ENCODE measurements at places on chromosomes 11 and 22.

GRCh38 chr11:45859661-45860140 lies 12.4 kb downstream of the CRY2 start:
- no peak for DNase-seq

- no peak for DNase-seq
These were observed 1.8 kb upstream of the CDPF1 start for GRCh38 chr22:46251816-46252380.

- no peak for DNase-seq
These were observed 1.4 kb downstream of the CTR9 start for GRCh38 chr11:10752486-10752885.

- DNase-seq: no peak
These were observed 11.9 kb upstream of the PKP3 start for GRCh38 chr11:382081-382629.

DNA sequence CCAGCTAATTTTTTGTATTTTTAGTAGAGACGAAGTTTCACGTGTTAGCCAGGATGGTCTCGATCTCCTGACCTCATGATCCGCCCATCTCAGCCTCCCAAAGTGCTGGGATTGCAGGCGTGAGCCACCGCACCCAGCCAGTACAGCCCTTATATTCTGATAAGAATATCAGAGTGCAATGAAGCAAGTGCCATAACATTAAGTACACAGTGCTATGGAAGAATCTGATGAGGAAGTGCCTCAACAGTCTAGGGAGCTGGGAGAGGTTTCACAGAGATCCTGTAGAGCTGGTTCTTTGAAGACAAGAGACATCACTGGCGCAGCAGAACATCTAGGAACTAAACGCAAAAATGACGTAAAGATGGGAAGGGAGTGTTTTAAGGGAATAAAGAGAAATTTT lies 2.1 kb downstream of the RTCB start:
- no peak for DNase-seq

- no peak for DNase-seq
These were observed 51.3 kb upstream of the SESN3 start for GRCh38 chr11:95282291-95282751.

GRCh38 chr11:57560146-57560545 lies 7.3 kb downstream of the UBE2L6 start:
- DNase-seq: no peak

GRCh38 chr11:63553759-63554158 lies 9.4 kb downstream of the PLAAT2 start:
- DNase-seq: no peak

- no peak for DNase-seq
These were observed 418.0 kb downstream of the SHANK2 start for GRCh38 chr11:70834277-70834940.

- DNase-seq: no peak
These were observed 204.5 kb upstream of the NAV2 start for GRCh38 chr11:19508165-19508564.

- no peak for DNase-seq
These were observed 269.0 kb upstream of the PDGFD start for GRCh38 chr11:104432981-104433380.

DNA sequence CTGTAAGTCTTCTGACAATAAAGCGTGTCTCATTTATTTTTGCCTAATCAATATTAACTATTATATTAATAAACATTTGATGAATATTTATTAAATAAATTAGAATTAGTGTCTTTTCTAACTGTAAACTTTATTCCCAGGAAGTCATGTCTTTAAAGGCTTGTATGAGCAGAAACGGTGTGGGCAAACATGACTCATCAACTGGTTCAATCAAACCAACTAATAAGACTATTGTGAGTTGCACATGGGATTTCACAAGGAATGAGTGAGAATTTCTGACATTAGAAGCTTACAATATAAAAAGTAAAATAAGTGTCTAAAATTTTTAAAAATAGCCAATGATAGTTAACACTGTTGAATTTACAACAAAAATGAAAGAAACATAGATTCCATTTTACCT lies 259.2 kb upstream of the CTSC start:
- DNase-seq: no peak

GRCh38 chr11:46667043-46667481 lies 33.4 kb downstream of the ARHGAP1 start:
- no peak for DNase-seq

DNA sequence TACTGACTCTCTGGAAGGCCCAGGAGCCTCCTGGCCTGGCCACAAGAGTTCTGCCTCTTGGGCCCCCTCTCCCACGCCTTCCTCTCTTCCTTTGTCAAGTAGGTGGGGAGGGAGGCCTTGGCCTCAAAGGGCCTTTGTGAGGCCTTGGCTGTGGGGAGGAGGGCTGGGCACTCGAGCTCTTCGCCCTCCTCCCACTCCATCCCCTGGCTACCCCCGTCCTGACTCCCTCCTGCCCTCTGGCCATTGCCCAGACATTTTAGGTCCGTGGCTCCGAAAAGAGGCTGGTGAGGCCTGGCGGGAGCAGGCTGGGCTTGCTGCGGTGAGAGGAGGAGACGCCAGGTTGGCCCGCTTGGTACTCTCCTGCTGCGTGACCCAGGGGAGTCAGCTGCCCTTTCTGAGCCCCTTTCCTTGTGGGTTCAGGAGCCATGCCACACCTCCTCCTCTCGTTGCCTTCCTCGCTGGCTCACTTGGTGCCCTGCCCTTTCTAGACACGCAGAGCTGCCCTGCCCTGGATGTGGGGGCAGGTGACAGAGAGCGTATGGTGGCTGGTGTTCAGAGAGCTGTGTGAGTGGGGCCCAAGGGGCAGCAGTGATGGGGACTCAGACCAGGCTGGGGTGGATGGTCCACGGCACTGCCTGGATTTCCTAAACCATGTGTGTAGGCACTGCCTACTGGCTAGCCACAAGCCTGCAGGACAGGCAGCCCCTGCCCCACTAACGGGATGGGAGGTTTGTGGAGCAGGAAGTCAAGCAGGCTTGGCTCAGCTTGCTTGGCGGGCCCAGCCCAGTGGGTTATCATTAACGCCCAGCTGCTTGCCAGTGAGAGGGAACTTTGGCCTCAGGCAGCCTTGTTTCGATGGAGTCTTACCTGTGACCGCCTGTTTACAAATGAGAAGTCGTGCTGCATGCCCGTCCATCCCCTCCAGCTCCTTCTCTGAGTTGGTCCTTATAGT lies 15.8 kb upstream of the OMP start:
- no peak for DNase-seq

DNA sequence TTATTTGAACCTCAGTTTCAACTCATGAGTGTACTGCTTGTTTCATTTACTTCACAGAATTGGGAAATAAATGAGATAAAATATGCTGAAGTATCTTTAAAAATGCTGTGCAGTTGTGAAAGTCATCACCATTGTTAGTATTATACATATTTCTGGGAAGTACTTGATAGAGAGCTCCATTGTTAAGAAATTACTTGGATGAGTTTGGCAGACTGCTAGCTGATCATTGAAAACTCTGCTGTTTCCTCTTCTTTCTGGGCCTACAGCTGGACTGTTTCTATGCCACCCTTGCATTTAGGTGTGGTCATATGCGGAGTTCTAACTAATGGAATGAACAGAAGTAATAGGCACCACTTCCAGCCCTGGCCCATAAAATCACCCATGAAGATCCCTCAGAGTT lies 10.0 kb downstream of the SIK2 start:
- DNase-seq: no peak

GRCh38 chr11:130772266-130773227 lies 143.7 kb downstream of the SNX19 start:
- no peak for DNase-seq

- DNase-seq: no peak
These were observed 23.1 kb downstream of the PTPN5 start for GRCh38 chr11:18768472-18768901.

- no peak for DNase-seq
These were observed 3.7 kb upstream of the DBX1 start for GRCh38 chr11:20163783-20164481.

- peak; percentile 9 for DNase-seq
These were observed 1.5 kb downstream of the TCIRG1 start for GRCh38 chr11:68040101-68040956.

GRCh38 chr11:115659061-115659963 lies 155.1 kb upstream of the CADM1 start:
- no peak for DNase-seq

- no peak for DNase-seq
These were observed at the start of gene PHF21B for GRCh38 chr22:45009606-45010531. TSS of gene PHF21B (minus strand) at chr22:45010005. CDS start at chr22:45009549, 456 bp downstream.

DNA sequence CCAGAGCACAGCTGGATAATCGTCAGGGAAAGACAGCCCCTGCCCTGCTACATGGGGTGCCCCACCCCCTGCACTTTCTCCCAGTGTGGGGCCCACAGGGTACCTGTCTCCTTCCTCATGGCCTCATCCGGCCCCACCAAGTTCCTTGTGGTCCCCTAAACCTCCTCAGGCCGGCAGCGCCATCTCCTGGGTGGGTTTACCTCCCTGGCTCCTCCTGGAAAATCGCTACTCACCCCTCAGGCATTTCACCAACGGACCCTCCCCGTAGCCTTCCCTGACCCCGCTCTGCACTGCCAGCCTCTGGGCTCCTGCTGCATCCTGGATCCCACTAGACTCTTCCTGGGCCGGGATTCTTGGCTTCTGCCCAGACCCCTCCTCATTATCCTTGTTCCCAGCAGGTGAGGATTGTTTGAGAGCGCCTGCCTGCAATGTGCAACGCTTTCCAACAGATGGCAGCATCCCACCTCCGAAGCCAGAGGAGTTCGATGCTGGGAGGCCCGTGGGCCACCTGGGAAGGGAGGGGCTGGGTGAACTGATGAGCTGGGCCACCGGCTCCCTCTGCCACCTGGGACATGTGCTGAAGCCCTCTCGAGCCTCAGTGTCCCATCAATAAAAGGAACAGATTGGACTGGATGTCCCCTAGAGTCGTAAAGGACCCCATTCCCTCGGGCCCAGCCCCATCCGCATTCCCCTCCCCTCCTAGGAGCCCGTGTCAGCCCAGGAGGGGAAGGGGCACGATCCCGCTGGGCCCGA lies 44.2 kb upstream of the TTLL12 start:
- DNase-seq: peak; percentile 49

- DNase-seq: no peak
These were observed 105.5 kb downstream of the CCDC83 start for GRCh38 chr11:85960678-85961077.

GRCh38 chr22:26550498-26551033 lies 38.3 kb upstream of the TFIP11 start:
- no peak for DNase-seq

GRCh38 chr11:65330544-65330943 lies 3.1 kb upstream of the DPF2 start:
- no peak for DNase-seq

DNA sequence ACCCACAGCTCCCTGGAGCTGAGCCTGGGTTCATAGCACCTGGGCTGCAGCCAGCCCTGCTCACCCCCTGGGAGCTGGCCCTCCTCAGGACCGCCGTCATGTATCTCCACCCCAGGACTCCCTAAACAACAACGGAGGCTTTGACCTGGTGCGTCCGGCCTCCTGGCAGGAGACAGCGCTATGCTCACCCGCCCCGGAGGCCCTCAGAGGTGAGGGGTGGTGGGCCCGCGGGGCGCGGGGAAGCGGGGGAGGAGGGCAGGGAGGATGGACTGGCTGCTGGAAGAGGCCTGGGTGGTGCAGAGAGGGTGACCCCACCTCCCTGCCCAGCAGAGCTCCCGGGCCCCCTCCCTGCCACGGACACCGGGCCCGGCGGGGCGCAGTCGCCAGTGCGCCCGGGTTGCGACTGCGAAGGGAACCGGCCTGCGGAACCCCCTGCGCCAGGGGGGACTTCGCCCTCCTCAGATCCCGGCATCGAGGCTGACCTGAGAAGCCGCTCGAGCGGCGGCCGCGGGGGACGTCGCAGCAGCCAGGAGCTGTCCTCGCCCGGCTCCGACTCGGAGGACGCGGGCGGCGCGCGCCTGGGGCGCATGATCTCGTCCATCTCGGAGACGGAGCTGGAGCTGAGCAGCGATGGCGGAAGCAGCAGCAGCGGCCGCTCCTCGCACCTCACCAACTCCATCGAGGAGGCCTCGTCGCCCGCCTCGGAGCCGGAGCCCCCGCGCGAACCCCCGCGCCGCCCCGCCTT lies 3.1 kb downstream of the MAPK8IP2 start:
- DNase-seq: no peak

GRCh38 chr11:19738124-19738523 lies 25.5 kb downstream of the NAV2 start:
- no peak for DNase-seq

GRCh38 chr11:933142-933851 lies 7.6 kb downstream of the AP2A2 start:
- no peak for DNase-seq

DNA sequence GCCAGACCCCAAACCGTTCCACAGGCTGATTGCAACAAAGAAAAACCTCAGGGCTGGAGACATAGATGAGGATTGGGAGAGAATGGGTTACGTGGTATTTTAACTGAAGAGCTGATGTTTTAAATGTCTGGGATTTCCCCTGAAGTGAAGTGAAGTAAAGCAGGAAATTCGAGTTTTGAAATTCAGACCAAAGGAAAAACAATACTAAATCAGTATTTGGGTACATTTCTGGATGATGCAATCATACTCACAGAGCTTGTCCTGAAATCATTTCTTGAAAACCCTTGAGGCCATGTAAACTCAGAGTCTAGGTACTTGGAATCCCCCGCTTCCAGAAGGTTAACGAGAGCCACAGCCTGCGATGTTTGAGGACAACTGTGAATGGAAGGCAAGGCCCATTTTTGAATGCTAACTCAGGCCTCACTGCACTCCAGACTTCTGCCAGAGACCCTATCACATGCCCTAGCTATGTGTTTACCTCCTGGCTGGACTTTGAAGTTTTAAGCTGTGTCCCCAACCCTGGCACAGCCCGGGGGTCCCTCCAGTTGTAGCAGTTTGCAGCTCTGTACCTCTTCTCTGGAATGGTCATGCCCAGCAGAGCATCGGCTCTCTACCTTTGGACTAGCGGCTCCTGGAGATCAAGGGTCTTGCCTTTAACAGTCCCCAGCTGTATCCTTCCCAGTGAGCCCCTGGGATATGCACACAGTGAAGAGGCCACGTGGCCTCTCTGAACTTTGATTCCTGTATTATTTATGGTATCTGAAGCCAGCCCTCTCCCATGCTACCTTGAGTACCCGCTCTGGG lies 5.4 kb upstream of the FTH1 start:
- no peak for DNase-seq

DNA sequence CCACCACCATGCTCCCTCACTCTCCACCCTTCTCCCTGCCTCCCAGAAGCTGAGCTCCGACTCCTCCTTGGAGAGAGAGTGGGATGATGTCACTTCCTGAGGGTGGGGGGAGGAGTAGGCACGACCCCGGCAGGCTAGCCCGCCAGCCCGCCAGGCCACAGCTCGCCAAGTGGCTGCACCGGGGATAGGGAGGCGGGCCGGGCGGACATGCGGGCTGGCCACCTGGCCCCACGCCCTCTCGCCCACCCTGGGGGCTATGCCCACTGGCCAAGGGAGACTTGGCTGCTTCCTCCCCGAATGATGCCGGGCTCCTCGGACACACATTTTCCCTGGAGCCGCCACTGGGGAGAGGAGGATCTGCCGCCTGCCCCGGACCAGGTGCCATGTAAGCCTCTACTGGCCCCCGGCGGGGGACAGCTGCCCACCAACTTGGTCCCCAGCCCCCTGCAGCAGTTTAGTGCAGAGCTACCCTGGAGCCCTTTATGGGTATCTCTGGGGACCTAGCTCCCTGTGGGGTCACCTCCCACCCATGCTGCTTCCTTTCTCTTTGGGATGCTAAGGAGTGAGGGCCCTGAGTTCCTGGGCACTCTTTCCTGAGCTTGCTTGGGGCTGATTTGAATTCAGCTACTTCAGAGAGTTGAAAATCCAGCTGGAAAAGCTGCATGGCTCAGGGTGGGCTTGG lies 33.7 kb upstream of the MYRF start:
- no peak for DNase-seq

GRCh38 chr22:22979954-22980353 lies 90.4 kb upstream of the GNAZ start:
- DNase-seq: no peak

Measured in stimulated activated CD8-positive, alpha-beta memory T cell treated with anti-CD3 and anti-CD28 coated beads, Interleukin-4, amount 100 ng/mL, for 1 hour (primary cell).